ENCODE measurements at places on chromosomes 5 and 9.

DNA sequence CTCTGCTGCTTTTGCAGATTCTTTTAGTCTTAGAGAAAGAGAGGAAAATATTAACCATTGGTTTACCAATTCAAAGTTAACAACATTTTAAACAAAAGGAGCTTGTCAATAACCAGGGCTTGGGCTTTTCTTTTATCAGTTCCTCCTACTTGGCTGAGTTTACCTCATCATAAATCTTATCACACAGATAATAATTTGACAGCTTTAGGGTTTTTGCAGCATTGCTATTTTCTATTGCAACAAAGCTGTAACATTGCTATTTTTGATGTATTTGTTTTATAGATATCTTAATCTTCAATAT, 9.8 kb upstream of the ABL1 start:
- DNase-seq, result no peak

GRCh38 chr5:158026304-158027031, 167.5 kb upstream of the CLINT1 start:
- no peak for DNase-seq

GRCh38 chr9:120946259-120946658, 19.7 kb upstream of the TRAF1 start:
- no peak for DNase-seq

- DNase-seq, result no peak
Observed at GRCh38 chr5:173691931-173692330, 75.5 kb upstream of the BOD1 start.

DNA sequence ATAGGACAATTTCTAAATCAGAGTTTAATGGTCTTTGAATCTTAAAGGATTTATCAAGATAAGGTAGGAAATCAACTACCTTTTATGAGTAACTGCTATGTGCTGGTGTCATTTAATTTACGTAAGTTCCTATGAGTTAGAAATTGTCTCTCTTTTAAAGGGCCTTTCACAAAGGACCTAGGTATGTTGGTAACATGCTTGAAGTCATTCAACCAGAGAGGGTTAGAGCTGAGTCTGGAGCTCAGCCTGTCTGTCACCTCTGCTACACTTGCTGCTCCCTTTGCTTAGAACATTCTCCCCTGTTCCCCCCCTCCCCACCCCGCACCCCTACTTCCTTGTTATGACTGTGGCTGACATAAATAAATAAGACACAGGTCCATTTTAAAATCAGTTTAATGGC, 190.3 kb upstream of the SEMA6A start:
- no peak for DNase-seq

DNA sequence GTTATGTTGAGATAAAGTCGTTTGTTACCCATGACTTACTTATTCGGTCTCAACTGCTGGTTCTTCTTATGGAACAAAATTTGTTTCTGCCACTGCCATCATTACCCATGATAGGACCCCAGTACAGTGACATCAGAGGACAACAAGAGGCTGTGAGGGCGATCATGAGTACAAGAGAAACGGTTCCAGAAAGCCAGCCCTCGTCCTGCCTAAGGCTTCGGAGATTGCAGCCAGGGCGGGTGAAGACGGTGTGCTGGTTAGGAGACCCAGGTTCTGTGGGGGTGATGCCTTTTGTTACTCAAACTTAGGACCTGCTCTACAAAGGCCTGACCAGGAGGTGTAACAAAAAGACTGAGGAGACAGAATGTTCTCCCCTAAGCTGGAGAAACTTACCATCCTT, 10.9 kb downstream of the FYB1 start:
- DNase-seq, result no peak

DNA sequence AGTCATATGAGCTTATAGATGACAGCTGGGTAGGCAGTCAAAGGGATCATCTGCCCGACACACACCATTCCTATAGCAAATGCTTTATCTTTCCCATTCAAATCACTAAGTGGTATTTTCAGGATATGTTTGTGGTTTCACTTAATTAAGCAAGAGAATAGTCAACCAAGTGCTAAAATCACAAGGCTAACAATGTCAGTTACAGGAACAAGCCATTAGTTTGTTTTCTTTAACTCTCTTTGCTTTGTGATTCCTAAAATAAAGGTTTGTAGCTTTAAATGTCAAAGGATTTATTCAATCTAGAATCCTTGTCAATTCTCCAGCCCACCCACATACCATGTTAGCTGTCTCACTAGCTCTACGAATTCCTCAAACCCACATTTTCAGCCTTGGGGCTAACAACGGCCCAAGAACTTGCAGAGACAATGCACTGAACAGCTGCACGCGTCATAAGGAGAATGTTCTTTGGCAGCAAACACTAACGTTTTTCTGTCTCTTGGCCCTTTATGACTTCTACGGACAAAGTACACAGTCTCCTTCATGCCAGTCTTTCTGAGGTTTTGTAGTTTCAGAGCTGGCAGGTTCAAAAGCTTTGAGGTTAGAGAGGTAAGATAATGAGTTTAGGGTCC, 56.6 kb downstream of the ELAVL2 start:
- no peak for DNase-seq

GRCh38 chr9:20508242-20508641, 114.1 kb downstream of the MLLT3 start:
- DNase-seq, result no peak
